ENCODE measurements at places on chromosomes 5 and 9.

GRCh38 chr5:9361835-9362234 lies 184.0 kb downstream of the SEMA5A start:
- DNase-seq: peak; percentile 59

DNA sequence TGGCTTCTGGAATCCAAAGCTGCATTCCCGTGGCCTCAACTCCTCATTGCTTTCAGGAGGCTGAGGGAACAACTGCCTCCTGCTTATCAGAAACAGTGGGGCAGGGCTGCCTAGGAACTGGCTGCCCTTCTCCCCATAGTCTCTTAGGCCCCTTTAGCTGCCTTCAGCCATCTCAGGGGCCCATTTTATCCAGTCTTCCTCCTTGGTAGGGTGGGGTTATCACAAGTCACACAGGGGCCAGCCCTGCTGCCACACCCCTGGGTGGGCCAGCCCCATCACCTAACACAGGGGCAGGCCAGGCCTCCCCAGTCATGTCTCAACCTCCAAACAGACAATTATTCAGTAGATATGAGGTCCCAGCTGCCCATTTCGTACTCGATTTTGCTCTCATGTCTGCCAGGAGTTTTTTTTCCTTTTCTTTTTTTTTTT lies 3.9 kb downstream of the ALAD start:
- no peak for DNase-seq

- DNase-seq: no peak
These were observed 373.4 kb upstream of the IRX4 start for GRCh38 chr5:2255915-2256690.

DNA sequence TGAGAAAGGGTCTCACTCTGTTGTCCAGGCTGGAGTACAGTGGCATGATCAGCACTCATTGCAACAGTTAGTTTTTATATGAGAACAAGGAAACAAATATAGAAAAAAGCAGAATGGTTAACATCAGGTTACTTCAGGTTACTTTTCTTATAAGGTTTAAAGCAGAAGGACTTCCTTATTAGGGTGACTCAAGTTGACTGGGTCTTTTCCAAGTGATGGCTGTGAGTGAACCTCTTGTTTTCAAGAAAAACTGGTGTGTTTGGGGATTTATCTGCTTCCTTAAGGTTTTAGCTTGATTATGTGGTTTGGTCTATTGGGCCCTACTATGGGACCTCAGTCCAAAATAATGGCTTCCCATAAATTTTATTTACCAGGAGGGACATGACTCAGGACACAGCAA lies 99.2 kb downstream of the ARRDC3 start:
- DNase-seq: peak; percentile 67

GRCh38 chr9:36832164-36832795 lies 201.8 kb downstream of the PAX5 start:
- DNase-seq: no peak

- DNase-seq: peak; percentile 27
These were observed 408.9 kb upstream of the DMAC1 start for GRCh38 chr9:8208465-8208864.

GRCh38 chr5:163915481-163915961 lies 410.1 kb downstream of the MAT2B start:
- DNase-seq: peak; percentile 39

DNA sequence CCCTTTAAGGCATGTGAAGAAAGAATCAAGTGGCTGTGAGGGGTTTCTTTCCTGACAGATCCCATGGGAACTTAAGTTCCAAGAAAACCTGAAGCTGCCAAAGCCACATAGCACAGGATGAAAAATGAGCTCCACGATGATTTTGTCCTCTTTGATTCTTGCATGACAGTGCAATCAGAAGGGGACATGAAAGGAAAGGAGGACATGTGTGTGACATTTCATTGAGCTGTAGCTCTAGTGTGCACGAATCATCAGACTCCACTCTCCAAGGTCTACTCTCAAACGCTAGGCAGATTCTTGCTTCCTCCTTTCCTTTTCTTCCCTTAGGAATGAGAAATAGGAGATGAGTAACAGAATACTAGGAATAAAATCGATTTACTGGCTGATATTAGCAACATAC lies 142.0 kb downstream of the ZNF608 start:
- no peak for DNase-seq

DNA sequence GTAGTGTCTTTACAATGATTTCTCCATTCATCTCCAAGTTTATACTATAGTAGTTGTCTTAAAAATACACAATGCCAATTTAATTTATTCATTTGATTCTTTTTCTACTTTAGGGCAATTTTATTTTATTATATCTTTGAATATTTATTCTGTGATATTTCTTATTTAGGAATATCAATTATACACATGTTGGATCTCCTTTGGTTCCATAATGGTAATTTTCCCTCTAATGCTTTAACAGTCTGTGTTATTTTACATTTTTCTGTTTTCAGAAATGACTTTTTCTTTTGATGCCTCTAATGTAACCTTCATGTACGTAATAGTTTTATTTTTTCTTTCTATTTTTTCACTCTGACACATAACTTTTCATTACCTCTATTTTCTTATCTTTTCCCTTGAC lies 153.0 kb downstream of the CSNK1G3 start:
- DNase-seq: no peak

- DNase-seq: no peak
These were observed 312.9 kb downstream of the ADGRV1 start for GRCh38 chr5:90871391-90871991.

DNA sequence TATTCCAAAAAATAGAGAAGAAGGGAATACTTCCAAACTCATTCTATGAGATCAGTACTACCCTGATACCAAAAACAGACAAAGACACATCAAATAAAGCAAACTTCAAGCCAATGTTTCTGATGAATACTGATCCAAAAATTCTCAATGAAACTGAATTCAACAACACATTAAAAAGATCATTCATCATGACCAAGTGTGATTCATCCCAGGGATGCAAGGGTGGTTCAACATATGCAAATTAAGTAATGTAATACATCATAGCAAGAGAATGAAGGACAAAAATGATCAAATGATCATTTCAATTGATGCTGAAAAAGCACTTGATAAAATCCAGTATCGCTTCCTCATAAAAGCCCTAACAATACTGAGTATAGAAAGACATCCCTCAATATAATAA lies 4.9 kb upstream of the RCL1 start:
- no peak for DNase-seq

GRCh38 chr9:137113385-137114159 lies 961 bp downstream of the DPP7 start:
- DNase-seq: no peak

GRCh38 chr5:62421414-62421813 lies 8.9 kb downstream of the IPO11 start:
- DNase-seq: no peak

- DNase-seq: no peak
These were observed 334.9 kb upstream of the DAB2 start for GRCh38 chr5:39759701-39760100.

GRCh38 chr9:130498298-130498917 lies 53.6 kb downstream of the ASS1 start:
- DNase-seq: no peak

- peak; percentile 52 for DNase-seq
These were observed 132.2 kb downstream of the FBXO4 start for GRCh38 chr5:42057254-42057690.

DNA sequence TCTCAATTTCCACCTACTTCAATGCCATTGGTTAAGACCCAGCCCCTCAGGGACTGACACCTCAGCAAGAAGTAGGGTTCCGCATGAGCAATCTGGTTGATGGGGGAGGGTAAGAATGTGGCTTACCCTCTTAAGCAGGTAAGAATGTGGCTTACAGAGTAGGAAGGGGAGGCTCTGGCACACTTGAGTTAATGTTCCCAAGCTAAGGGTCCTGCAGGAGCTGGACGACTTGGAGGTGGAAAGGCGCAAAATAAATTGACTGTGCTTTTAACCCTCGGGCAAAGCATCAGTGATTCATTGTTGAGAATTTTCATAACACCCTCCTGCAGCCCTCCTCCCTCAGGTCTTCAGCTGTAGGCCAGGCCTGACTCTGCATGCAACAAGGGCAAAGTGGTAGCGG lies 24.9 kb upstream of the ADRA1B start:
- DNase-seq: no peak

DNA sequence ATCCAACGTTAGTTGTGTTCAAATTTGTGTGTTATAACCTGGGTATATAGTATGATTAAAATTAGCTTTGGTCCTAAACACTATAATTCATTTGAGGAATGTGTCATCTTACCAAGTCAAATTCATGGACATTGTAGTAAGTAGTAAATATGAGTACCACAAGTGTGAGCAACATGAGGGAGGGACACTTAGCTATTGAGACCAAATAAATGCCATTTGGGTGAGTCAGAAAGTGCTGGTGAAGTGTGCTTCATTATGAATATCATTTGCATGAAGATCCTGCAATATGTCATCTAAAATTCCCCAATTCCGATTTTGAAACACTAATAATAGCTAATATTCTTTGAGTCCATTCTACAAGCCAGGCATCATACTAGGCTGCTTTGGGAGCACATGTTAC lies 336.7 kb upstream of the KIF2A start:
- peak; percentile 60 for DNase-seq

- no peak for DNase-seq
These were observed 25.7 kb upstream of the RARS1 start for GRCh38 chr5:168460606-168461005.

GRCh38 chr5:150658699-150659265 lies 2.3 kb upstream of the MYOZ3 start:
- DNase-seq: no peak

DNA sequence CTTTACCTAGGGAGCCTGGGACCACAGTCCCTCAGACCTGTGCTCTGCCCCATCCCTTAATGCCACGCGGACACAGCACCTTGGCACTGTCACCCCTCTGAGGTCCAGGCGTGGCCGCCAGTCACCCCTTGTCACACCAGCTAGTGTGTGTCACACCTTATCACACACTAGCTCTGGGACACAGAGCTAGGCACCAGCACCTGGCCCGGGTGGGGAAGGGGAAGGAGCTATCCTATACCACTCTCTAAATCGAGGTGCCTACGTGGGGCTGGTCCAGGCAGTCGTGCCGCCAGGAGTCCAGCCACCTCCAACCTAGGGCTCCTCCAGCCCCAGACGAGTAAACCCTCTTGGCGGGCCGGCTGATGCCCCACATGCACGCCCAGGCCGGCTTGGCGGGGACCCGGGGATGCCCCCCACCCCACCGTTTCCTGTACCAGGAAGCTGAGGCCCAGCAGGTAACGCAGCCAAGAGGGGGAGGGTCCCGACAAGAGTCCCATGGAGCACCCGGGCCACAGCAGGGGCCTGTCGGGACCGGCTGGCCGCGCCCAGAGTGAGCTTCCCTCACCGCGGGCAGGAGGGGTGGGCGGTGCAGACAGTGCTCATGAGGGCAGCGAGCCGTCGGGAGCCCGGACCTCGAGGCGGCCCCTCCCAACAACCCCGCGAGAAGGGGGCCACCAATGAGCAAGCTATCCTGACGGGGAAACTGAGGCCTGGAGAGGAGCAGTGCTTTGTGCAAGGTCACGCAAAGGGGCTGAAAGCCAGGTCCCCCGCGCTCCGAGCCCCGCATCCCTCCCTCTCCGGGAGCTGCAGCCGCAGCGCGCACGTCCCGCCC lies 550 bp downstream of the CORO2A start:
- peak; percentile 39 for DNase-seq

DNA sequence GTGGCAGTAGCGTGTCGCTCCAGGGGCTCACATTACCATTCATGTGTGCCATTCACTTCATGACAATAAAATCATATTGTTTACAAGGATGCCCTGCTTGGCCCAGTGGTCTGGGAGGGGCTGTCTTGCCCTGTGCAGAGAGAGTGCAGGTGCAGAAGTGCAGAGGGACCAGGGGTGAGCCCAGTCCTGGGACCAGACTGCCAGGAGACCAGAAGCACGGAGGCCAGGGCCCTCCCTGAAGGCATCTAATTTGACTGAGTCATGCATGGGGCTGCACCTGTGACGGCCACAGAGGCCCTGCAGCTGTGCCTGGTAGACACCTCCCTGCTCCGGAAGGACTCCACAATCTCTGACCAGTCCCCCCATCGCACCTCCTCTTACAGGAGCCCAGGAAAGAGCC lies 164.4 kb upstream of the FOXD4L5 start:
- no peak for DNase-seq

DNA sequence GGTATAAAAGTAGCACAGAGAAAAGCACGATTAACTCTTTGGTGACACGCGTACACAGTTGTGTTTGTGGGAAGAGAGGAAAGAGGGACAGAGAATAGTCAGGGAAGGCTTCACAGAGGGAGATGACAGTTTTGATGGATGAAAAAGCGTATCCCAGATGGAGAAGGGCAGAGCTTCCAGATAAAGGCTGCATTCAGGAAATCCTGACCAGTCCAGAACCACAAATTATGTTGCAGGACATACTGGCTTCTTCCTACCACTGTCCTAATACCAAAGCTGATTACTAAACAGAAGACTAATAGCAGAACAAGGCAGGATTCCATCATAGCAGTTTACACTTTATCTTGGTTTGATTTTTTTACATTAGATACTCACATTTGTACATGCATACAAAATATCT lies 34.5 kb downstream of the SLC31A2 start:
- DNase-seq: no peak

- DNase-seq: peak; percentile 20
These were observed 13.9 kb upstream of the KIF12 start for GRCh38 chr9:114112778-114113584.

GRCh38 chr5:91018200-91018599 lies 364.9 kb downstream of the ARRDC3 start:
- no peak for DNase-seq

- DNase-seq: no peak
These were observed 35.7 kb upstream of the PLIN2 start for GRCh38 chr9:19162956-19163355.

DNA sequence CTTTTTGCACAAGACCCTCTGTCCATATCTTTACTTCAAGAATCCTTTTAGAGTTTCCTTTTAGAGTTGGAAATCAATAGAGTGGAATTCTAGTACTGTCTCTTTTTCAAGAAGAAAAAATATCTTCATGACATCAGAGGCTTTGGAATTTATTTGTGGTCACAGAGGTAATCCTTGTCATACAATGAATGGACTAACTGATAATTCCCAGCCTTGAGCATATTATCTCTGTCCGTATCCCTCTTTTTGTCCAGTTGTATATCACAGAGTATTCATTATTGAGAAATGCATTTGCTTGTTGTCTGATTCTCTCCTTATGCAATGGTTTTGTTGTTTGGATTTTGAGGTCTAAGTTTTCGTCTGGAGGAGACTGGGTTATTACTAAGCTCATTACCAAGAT lies 82.0 kb upstream of the HAPLN1 start:
- peak; percentile 6 for DNase-seq

GRCh38 chr5:102624405-102624804 lies 125.6 kb upstream of the SLCO6A1 start:
- no peak for DNase-seq

- DNase-seq: peak; percentile 21
These were observed 33.8 kb upstream of the ACO1 start for GRCh38 chr9:32350682-32351081.

DNA sequence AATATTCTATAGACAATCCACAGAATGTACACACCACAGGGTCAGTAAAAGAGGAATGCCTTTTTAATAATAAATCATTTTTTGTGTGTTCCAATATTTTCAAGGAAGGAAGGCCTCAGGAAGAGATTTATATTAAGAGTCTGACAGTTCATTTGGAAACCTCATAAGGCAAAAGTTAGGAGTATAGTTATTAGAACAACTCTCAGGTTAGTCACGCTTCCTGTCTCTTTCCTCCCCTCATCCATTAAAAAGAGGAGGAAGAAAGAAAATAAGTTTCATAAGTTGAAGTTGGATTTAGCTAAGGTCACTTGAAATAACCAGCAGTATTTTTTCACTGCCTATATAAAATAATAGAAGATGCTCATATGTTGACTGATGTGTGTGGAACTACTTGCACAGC lies 863.2 kb downstream of the PTPRD start:
- peak; percentile 3 for DNase-seq

- no peak for DNase-seq
These were observed 5.2 kb upstream of the FBP1 start for GRCh38 chr9:94644543-94644942.
